ENCODE measurements at places on chromosomes 2 and 18.

GRCh38 chr18:45854036-45854586 is 28.6 kb downstream of the SIGLEC15 start:
- DNase-seq: no peak

DNA sequence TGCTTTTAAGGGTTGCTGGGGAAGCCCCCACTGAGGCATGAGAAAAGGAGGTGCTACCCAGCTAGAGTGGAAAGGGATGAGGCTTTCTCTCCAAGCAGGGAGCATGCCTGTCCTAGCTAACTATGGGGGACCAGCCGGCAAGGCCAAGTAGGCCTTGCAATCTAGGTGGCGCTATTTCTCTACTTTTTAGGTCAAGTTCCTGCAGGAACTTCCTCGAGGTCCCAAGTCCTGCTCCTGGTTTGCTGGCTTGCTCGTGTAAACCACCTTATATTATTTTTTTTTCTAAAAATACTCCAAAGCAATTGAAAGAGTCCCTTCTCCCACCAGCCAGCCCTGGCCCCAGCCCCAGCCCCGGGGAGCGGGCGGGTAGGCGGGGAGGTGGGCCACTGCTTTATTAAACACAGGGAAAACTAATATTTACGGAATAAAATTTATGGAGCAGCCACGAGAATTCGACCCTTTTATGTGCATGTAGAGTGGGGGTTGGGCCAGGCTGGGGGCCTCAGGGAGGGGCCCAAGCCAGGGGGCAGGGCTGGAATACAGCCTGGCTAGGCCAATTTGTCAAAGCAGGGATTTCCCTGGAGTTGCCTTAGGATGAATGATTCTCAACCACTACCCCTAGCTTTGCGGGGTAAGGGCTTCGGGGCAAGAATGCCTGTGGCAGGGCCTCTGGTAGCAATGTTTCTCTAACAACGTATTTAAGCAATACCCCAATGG is 12.8 kb upstream of the IHH start:
- peak; percentile 81 for DNase-seq

DNA sequence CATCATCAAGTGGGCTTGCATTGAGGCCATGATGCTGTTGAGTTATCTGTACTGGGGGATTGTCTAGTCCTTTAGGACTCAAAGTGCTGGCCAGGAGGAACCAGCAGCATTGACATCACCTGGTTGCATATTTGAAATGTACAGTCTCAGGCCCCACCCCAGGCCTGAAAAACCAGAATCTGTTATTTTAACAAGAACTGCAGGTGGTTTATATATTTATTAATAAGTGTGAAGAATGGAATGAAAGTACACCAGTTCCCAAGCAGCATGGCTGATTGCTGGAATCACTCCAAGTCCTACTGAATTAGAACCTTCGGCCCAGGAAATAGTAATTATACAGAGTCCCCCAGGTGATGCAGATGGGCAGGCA is 2.8 kb downstream of the IL1F10 start:
- no peak for DNase-seq

DNA sequence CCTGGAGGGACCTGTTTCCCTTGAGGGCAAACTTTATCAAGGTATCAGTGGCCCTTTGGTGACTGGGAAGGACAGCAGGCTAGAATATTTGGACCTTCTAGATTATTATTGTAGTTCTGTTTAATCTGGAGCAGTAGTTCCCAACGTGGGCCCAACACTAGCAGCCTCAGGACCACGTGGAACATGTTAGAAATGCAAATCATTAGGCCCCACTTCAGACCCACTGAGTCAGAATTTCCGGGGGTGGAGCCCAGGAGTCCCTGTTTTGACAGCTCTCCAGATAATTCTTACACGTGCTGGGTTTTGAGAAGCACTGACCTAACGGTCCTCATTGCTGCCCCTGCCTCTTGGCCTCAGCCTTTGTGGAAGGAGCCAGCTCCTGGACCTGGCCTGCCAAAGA is 25.5 kb upstream of the DYNC2LI1 start:
- no peak for DNase-seq

GRCh38 chr2:96201338-96201737 is 7.3 kb downstream of the STARD7 start:
- no peak for DNase-seq

DNA sequence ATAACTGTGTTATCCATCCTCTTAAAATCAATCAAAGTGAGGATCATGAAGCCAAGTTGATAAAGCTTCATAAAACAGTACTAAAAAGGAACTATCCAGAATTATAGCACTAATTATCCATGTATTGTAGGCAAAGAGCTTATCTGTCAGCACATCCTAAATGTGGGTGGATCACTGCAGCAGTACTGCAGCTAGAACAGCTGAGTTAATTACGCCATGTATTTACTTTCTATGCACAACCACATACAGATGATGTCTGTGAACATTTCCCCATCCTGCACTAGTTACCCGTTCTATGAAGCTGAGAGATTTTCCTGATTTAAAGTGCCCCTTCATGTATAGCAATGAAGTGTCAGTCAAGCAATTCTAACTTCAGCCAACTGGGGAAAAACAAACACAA is 96.6 kb downstream of the RAPH1 start:
- no peak for DNase-seq

Measured in fibroblast of pulmonary artery (primary cell).